ENCODE measurements at places on chromosomes 3 and 15. TPM values are rescaled to one million over a fixed set of nuclear protein-coding genes. Genes with fewer than 3 reads are reported as not detected.
A peak's percentile ranks its signal among the peaks of the same experiment; 100 is the strongest.

- peak overlapping the region; percentile 99 for H3K27ac ChIP-seq
- H3K36me3 ChIP-seq: no peaks in the 10 kb centered on the region
- no peaks in the 10 kb centered on the region for H3K27me3 ChIP-seq
- H3K4me3 ChIP-seq: peak overlapping the region; percentile 96
- H3K4me1 ChIP-seq: peaks cover 31% of the 10 kb centered on the region
Measured at GRCh38 chr3:32501783-32502117, 902 bp downstream of the CMTM6 start.

DNA sequence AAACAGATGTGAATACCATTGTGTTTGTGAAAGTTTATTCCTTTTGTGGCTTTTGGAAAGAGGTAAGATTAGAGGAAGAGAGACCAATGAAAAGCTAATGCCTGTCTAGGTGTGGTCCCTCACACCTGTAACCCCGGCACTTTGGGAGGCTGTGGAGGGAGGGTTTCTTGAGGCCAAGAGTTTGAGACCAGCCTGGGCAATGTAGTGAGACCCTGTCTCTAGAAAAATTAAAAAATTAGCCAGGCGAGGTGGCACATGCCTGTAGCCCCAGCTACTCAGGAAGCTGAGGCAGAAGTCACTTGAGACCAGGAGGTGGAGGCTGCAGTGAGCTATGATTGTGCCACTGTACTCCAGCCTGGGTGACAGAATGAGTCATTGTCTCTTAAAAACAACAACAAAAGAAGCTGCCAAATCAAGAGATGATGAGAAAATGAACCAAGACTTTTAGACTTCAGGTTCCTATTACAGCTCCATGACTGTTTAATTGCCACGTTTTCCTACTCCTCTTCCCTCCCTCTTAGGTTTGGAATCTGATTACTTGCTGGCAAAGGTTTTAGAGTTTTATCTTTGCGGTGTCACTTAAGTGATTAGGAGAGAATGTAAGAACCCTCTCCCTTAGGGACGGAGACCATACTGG lies 68.7 kb downstream of the CGNL1 start:
- H3K27ac ChIP-seq: no peak overlapping the region
- peaks cover 8% of the 10 kb centered on the region for H3K36me3 ChIP-seq
- DNase-seq: no peak
- no peaks in the 10 kb centered on the region for H3K4me1 ChIP-seq

GRCh38 chr3:128427872-128428822 lies 38.5 kb downstream of the DNAJB8 start:
- peaks cover 8% of the 10 kb centered on the region for H3K4me1 ChIP-seq
- H3K27me3 ChIP-seq: peaks cover 7% of the 10 kb centered on the region
- no peaks in the 10 kb centered on the region for H3K36me3 ChIP-seq
- H3K27ac ChIP-seq: no peak overlapping the region

GRCh38 chr15:59976480-59977271 lies 27.4 kb upstream of the FOXB1 start:
- H3K27me3 ChIP-seq: no peaks in the 10 kb centered on the region
- H3K27ac ChIP-seq: no peak overlapping the region
- no peak overlapping the region for H3K4me3 ChIP-seq
- H3K4me1 ChIP-seq: no peaks in the 10 kb centered on the region
- DNase-seq: no peak

- DNase-seq: no peak
- H3K4me1 ChIP-seq: no peaks in the 10 kb centered on the region
- no peaks in the 10 kb centered on the region for H3K27me3 ChIP-seq
- no peak overlapping the region for H3K4me3 ChIP-seq
Measured at GRCh38 chr3:50850639-50851511, 176.1 kb downstream of the DOCK3 start.

ZPLD1 gene
- total RNA-seq: not detected

C3orf85 gene
- total RNA-seq: not detected

ZNF860 gene
- total RNA-seq: 5.6 TPM

Measured in esophagus squamous epithelium (tissue), 5 donors.